CD4-positive, alpha-beta T cell treated with Interferon alpha-2 for 1 hour (primary cell): ENCODE measurements at places on chromosomes 3 and 15.

DNA sequence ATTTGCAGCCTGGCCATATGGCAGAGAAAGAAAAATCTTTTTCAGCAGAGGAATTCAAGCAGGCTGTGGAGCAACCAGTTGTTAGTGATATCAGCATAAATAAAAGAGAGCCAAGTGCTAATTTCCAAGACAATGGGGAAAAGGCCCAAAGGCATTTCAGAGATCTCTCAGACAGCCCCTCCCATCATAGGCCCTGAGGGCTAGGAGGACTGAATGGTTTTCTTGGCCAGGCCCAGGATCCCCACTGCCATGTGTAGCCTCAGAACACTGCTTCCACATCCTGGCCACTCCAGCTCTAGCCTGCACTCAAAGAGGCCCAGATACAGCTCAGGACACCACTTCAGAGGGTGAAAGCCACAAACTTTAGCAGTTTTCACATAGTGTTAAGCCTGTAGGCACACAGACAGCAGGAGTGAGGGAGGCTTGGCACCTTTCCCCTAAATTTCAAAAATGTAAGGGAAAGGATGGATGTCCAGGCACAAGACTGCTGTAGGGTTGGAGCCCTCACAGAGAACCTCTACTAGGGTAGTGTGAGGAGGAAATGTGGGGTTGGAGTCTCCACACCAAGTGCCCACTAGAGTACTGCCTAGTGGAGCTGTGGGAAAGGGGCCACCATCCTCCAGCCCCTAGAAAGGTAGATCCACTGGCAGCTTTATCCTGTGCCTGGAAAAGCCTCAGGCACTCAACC, 191.4 kb downstream of the TBL1XR1 start:
- DNase-seq = no peak

DNA sequence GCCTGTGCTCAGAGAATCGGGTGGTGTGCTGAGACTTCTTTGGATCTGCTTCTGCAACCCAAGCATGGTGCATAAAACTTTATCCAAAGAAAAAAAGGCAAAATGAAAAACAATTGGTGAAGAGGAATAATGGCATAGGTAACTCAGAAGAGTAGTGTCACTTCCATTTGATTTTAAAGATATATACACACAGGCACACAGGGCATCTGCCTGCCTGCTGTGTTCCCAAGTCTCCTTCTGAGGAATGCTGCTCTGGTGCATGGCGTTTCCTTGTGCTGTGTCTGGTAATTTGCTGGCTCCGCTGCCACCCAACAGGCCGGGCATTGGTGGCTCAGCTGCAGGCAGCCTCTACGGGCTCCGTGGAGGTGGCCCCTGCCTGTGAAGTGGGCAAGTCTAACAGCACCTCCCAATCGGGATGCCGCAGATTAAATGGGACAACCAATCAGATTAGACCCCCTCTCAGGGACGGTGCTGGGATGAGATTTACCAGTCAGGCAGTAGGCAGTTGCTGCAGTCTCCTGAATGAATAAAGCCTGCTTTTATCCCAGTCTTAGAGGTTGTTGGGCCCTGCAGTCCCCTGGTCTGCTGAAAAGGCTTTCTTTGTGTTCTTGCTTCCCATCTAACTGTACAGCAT, 253.7 kb upstream of the RASGRP1 start:
- DNase-seq = no peak

- no peak for DNase-seq
These were observed 167.8 kb upstream of the TLE3 start for GRCh38 chr15:70265466-70265978.

- DNase-seq = no peak
These were observed 393.0 kb downstream of the IGSF11 start for GRCh38 chr3:118641608-118642007.

DNA sequence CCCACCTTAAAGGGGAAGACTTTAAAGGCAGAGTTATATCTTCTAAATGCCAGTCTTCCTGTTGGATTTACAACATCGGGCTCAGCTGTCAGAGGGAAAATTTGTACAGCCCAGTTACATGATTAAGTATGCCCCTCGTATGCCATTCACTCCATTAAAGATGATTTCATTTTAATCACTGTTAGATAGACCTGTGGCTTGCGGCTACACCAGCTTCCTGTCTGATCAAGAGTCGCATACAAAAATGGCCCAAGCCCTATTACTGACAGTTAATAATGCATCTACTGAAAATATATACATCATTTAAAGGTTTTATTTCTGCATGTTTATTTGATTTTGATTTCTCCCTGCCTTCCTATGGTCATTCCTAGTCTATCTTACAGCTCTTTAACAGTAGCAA, 7.1 kb downstream of the EIF4E3 start:
- peak; percentile 55 for DNase-seq

GRCh38 chr15:36827824-36828223, 248.4 kb downstream of the CDIN1 start:
- no peak for DNase-seq

- DNase-seq = no peak
These were observed 408.9 kb upstream of the CBLB start for GRCh38 chr3:106277731-106278130.

GRCh38 chr15:91476861-91477260, 376.6 kb upstream of the SLCO3A1 start:
- no peak for DNase-seq

DNA sequence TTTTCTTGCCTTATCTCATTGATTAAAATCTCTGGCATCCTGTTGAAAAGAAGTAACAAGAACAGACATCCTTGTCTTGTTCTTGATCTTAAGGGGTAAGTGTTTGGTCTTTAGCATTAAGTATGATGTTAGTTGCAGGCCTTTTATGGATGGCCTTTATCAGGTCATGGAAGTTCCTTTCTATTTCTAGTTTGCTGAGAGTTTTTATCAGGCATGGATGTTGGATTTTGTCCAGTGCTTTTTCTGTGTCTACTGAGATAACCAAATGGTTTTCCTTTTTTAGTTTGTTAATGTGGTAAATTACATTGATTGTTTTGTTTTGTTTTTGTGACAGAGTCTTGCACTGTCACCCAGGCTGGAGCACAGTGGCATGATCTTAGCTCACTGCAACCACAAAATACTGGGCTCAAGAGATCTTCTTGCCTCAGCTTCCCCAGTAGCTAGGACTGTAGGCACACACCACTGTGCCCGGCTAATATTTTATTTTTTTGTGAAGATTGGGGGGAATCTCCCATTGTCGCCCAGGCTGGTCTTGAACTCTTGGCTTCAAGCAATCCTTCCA, 26.3 kb downstream of the MRAS start:
- DNase-seq = no peak

- no peak for DNase-seq
These were observed 9.0 kb downstream of the GNB5 start for GRCh38 chr15:52181938-52182780.

- no peak for DNase-seq
These were observed 612 bp downstream of the GJD2 start for GRCh38 chr15:34754171-34754601.

- DNase-seq = no peak
These were observed 167.9 kb upstream of the CBLB start for GRCh38 chr3:106036696-106037095.

GRCh38 chr3:185693985-185694653, 108.0 kb downstream of the SENP2 start:
- no peak for DNase-seq

DNA sequence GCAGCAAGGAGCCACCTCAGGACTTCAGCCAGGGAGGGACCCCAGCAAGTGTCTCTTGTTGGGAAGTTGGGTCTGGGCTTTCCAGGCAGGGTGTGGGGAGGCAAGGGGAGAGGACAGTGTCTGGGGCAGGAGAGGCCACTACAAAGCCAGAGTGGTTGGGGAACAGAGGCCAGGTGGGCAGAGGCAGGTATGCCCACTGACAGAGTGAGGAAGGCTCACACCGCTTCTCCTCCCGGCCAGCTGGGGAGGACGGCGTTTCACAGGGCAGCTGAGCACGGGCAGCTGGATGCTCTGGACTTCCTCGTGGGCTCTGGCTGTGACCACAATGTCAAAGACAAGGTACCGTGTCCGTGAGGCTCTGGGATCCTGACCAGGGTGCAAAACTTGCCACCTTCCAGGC, 15.0 kb downstream of the ANKDD1A start:
- no peak for DNase-seq

DNA sequence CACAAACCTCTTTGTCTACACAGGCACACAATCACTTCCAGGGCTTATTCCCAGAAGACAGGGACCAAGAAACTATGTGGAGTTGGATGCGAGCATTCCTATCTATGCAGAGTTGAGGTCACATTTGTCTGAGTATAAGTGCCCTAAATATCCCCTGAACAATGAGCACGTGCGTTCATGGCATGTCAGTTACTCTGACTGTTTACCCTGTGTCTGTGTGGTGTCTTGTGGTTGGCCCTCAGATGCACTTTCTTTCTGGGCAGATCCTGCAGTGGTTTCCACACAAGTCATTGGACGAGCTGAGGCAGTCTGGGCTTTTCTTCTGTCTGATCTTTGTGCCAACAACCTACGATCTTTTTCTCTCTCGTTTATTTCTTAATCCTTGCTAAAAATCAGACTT, 134.5 kb downstream of the FBN1 start:
- no peak for DNase-seq

GRCh38 chr15:41879321-41879845, 14.5 kb downstream of the SPTBN5 start:
- no peak for DNase-seq
